ENCODE measurements at places on chromosomes 7 and 10.

- no peak for DNase-seq
Measured at GRCh38 chr10:24272374-24272773, 63.4 kb downstream of the KIAA1217 start.

DNA sequence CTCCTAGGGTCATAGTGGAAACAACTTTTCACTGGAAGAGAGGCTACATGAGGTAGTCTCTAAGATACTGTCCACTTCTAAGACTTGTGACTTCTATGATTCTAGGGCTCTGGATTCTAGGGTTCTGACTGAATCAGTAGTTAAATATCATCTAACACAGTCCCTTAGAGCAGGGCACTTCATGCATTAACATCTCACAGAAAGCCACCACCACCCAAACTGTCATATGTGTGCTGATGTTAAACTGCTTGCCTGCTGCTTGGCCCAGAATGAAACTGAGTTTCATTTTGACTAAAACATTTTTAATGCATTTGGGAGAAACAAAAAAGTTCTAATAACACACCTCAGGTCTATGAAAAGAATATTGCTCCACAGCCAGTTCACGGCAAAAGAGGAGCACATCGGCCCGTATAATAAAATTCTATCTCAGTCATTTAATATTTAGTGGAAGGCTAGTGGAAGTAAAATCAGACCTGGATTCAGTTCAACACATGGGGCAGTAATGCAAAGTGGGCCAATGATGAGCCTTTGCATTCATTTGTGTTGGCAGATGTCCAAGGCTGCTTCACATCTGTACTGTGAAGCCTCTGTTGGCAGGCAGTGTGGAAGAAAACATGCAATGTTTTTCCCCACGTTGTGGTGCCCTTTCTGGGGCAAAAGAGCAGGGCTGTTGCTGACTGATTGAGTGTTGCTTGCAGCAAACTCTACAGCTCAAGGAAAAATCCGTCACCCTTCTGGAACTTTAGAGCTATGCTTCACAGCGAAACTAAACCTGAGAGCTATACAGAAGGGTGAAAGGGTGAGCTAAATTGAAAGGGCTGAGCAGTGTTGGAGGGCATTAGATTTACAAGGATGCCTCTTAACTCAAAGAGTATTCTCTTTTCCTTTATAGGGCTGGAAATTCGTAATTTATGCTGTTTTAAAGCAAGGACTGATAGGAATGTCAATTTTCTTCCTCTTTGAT is 33.5 kb upstream of the AUTS2 start:
- no peak for DNase-seq

DNA sequence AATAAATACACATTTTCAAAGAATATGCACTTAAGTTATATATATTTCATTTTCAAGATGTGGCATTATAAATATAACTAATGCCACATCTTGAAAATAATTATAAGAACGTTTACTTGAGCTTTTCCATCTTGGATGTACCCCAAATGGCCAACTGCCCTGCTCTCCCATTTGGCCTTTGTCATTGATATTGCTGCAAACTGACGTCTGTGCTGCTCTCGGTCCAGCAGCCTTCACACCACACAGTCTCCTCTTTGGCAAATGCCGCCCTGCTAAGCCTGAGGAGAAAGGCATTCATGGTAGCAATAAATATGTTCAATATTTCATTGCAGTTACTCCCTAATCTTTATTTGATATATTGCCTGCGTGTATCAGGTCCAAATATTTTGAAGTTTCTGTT is 384.6 kb upstream of the ADARB2 start:
- DNase-seq: no peak

DNA sequence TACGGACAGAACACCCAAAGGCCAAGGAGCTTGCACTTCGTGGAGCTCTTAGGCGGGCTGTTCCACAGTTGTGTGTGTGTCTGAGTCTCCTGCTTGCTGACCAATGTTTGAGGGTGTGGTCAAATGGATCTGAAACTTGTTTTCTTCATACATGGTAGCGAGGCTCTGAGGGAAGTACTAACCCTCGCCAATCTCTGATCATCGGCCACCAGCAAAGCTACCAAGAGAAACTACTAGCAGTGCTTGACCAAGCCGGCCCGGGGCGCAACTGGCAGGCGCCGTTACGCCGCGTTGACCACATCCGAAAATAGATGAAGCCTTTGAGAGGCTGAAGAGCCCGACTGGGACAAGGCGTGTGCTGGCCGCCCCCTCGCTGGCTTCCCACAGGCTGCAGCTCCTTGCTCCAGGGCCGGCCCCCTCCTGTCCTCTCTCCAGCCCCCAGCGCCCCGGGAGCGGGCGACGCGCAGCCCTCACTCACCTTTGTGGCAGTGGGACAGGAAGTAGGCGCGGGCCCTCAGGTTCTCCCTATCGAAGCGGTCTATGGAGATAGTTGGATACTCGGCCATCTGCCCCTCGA is 384 bp downstream of the DCLRE1C start:
- no peak for DNase-seq

GRCh38 chr10:133258066-133258817 is 18.4 kb downstream of the ADAM8 start:
- no peak for DNase-seq

DNA sequence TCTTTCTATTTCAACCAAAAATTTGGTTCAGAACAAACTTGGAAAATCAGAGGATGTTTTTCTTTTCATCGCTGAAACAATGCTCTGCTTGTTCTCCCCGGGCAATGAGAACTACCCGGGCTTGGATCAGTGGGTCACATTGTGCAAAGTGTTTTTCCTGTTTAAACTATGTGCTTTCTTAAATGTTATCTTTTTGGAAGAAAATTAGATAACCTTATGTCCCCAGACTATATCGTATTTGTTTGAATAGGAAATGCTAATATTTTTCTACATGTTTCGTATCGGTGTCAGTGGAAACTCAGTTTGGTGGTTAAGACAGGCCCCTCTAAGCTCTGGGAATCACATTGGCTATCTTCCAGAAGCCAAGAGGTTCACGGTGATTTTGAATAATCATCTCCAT is 319.5 kb upstream of the NFE2L3 start:
- DNase-seq: no peak
